ENCODE measurements at places on chromosomes 2 and 18.

DNA sequence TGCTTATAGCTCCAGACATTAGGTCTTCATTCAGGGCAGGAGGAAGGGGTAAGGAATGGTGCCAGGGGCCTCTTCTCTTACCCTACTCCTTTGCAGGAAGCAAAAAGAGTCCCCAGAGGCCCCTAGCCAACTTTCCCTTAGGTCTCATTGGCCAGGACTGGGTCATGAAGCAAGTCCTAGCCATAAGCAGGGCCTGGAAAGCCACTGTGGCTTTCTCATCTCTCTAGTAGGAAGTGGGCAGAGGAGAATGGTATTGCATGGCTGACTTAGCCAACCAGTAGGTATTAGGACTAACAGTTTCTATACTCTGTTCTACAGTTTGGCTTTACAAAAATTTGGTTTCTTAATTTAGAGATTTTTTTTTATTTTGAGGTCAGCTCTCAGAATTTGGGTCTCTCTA lies 4.8 kb downstream of the FAM228A start:
- no peak for DNase-seq

GRCh38 chr18:77249569-77250500 lies at the start of gene GALR1:
Gene GALR1, plus strand, starts transcription at chr18:77249848. Its CDS starts 701 bp downstream, at chr18:77250549.
- DNase-seq, result no peak

DNA sequence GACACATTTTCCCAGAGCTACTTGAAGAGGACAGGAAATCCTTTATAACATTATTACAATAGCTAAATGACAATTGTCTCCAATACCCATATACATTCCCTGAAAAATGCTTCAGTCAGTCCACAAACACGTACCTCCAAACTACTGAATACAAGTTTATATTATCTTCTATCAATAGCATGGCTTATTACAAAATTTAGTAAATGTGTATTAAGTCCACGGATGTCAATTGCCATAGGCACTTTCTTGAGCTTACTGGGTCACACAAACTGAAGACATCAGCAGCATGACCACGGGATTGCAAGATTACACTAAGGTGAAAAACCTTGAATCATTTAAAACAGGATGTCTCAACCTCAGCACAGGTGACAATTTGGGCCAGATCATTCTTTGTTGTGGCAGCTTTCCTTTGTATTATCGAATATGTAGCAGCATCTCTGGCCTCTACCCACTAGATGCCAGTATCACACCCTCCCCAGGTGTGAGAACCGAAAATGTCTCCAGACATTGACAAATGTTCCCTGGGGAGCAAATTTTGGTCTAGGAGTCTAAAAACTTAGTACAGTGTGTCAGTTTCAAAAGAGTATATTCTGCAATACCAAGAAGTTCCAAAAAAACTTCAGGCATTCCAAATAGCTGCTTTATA lies 1.4 kb downstream of the MBD2 start:
- DNase-seq, result peak; percentile 77

- no peak for DNase-seq
Measured at GRCh38 chr18:62326646-62327348, 1.7 kb downstream of the TNFRSF11A start.

DNA sequence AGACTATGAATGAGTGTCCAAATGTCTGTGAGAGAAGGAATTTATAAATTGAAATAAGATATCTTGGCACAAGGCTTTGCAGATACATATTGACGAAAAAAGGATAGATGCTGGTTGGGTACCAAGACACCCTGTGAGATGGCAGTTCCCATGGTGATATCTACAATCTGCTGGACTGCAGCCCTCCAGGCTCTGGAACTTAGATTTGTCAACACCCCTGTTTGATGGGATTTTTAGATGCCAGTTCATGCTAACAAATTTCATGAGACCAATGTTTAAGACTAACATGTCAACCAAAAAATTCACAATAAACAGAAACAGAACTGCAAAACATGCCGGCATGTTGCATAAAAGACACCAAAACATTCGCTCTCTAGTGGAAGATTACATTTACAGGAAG lies 400.3 kb upstream of the CNTNAP5 start:
- DNase-seq, result no peak

DNA sequence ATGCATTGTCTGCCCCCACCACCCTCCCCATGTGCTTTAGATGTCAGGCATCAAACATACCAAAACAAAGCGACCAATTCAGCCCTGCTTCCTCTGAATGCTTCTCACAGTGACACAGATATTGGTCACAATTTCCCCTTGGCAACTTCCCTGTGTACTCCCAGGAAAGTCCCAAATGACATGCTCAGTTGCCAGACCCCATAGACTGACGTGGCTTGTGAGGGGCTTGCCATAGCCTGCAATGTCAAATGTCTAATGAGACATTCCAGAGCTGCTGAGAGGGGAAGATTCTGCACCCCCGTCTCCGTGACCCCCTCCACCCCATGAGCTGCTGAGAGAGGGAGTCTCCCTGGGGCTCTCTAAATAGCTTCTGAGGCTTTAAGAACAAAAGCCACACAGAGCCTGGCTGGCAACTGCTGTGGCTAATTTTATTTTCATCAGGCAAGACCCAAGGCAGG lies 47.3 kb downstream of the RFTN2 start:
- DNase-seq, result no peak

DNA sequence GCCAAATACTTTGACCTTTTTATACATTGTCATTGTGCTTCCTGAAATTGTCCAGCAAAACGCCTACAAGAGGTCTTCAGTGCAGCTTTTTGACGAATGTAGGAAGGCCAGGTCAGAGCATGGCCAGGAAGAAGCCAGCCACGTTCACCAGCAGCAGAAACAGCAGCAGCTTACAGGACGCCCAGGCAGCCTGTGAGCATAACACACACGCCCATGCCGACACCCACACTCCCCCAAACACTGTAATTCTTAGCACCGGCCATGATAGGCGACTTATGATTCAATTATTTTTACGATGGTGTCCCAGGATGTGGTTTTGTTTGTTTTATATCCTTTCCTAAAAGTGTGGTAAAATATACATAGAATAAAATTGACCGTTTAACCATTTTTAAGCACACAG lies 249.1 kb upstream of the SALL3 start:
- no peak for DNase-seq

GRCh38 chr2:70717431-70718038 lies 50.5 kb downstream of the ADD2 start:
- DNase-seq, result no peak

DNA sequence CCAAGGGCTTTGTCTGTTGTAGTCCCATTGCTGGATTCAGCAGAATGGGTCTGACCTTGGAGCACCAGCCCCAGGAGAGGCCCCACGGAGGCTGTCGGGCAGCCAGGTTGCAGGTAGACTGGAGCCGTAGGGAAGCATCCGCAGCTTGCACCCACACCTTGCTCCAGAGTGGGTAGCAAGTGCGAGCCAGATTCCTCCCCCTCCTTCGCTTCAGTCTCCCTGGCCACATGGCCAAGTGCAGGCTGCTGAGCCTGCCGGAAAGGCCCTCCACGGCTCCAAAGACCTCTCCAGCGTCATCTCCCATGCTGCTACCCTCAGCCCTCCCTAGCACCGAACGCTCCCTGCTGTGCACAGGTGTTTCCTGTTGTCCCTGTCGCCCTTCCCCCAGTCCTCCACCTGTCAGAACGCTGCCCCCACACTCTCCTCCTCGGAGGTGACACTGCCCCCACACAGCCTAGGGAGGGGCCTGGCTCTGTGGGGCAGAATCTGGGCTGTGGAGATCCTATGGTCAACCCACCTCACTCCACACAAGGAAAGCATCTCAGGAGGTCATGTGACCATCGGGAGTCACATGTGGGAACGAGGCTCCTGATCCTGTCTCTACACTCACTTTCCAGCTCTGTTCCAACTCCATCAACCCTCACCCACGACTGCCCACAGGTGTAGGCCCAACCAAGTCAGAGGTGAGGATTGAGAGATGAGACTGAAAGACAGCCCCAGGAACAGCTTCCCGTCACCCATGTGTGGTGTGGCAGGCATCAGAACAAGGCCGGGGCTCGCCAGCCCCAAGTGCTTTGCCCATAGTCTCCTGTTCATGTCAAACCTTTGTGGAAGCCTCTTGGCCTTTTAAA lies 8.3 kb downstream of the KCNF1 start:
- DNase-seq, result no peak

DNA sequence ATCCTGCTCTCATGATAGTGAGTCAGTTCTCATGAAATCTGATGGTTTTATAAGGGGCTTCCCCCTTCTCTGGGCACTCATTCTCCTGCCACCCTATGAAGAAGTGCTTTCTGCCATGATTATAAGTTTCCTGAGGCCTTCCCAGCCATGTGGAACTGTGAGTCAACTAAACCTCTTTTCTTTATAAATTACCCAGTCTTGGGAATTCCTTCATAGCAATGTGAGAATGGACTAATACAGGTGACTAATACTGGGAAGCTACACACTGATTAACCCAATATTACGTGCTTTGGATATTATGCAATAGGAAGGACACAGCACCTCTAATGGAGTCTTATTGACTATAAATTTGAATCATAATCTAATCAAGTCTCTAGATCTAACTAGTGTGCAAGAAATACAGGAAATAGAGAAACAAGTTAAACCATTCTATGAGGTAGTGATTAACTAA lies 107.2 kb upstream of the ETAA1 start:
- no peak for DNase-seq

DNA sequence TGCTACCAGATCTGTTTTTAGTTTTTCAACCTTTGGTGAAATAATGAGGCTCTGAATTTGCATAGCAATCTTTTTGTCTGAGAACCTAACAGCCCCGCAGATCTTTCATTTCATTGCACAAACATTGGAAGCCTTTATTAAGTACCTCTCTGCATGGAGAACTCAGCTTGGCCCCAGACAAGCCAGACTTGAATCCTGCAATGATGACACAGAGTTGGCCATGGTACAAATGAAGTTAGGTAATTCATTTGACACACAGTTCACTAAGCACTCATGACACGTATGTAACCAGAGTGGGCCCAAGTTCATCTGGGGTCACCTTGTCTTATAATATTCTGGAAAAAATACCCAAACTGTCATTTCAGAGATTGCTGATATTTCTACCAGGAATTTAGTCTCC lies 439.1 kb upstream of the ID2 start:
- DNase-seq, result no peak

GRCh38 chr2:119755906-119756305 lies 3.8 kb upstream of the PTPN4 start:
- no peak for DNase-seq

GRCh38 chr2:174184915-174185314 lies 63.4 kb downstream of the OLA1 start:
- no peak for DNase-seq

GRCh38 chr18:78505851-78506461 lies 473.7 kb upstream of the SALL3 start:
- no peak for DNase-seq

DNA sequence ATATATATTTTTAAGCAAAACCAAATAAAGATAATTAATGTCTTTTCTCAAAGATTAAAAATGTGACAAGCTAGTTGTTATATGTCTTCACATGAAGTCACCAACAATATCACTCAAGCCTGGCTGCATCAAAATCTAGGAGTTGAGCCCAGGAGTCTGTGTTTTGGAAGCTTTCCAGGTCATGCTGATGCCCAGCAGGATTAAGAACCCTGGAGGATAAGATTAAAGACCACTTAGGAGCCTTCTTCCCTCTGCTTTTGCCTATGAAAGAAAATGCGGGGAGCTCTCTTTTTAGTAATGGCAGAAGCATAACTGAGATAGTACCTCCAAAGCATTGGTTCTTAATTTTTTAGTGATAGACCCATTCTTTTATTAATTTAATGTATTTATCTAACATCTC lies 157.4 kb downstream of the ASXL3 start:
- DNase-seq, result no peak

DNA sequence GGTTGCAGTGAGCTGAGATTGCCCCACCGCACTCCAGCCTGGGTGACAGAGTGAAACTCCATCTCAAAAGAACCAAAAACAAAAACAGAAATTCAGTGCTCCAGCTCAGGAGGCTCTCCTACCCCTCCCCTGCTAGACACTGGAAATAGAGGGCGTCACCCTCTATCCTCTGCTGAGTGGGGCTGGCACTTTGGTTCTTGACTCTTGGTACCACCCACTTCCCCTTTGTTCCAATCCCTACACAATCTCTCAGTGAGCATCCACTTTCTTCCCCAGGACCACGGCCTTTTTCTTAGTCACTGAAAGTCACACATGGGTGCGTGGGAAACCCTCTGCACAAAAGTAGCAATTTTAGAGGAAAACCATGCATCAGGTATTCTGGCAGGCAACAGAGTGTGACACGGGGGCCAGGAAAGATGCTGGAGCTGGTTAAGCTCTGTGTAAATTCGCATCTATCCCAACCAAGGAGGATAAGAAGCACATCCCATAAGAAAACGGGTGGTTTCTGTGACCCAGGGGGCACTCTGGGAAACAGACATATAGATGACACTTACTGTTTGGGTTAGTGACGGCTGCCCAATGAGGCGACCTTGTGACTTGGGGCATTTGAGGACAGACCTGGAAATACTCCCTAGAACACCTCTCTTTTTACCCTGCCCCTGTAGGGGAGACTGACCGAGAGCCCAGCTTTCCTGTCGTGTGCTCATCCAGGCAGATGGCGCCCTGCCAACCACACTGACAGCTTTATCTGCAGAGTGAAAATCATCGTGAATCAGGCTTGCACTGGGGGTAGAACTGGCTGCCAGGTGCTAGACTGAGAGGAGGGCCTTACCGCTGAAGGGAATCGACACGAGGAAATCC lies 7.7 kb downstream of the HJURP start:
- DNase-seq, result no peak

DNA sequence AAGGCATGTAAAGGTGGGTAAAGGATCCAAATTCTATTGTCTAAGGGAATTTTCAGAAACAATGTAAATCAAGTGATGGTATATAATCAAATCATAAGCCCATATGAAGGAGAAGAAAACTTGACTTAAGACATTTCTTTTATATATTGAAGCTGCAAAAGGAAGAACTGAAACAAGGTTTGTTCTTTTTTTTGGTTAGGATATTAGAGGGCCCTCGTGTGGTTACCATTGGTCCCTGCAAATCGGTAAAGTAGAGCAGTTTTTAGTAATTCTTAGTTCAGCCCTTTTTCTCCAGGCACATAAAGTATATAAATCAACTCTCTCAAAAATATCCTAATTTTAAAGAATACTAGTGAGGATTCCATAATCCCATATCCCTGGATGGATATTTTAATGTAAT lies 105.6 kb upstream of the STK17B start:
- DNase-seq, result peak; percentile 63

- DNase-seq, result no peak
Measured at GRCh38 chr2:48016225-48017019, 110.1 kb upstream of the FBXO11 start.
